ENCODE measurements at places on chromosomes 1 and 21.

- no peak for DNase-seq
These were observed 82.0 kb downstream of the NPHP4 start for GRCh38 chr1:5910276-5910620.

DNA sequence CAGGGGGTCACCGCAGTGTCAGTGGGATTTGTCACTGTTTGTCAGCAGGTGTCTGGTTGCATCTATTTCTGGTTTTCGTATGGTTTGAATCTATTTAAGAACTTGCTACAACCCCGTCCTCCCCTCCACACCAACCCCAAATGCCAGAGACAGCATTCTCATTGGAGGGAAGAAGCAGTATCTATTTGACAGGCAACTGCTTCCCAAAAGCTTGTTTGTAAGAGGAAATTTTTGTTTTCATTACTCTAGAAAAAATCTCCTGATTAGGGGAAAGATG lies 54.4 kb downstream of the NR5A2 start:
- no peak for DNase-seq

DNA sequence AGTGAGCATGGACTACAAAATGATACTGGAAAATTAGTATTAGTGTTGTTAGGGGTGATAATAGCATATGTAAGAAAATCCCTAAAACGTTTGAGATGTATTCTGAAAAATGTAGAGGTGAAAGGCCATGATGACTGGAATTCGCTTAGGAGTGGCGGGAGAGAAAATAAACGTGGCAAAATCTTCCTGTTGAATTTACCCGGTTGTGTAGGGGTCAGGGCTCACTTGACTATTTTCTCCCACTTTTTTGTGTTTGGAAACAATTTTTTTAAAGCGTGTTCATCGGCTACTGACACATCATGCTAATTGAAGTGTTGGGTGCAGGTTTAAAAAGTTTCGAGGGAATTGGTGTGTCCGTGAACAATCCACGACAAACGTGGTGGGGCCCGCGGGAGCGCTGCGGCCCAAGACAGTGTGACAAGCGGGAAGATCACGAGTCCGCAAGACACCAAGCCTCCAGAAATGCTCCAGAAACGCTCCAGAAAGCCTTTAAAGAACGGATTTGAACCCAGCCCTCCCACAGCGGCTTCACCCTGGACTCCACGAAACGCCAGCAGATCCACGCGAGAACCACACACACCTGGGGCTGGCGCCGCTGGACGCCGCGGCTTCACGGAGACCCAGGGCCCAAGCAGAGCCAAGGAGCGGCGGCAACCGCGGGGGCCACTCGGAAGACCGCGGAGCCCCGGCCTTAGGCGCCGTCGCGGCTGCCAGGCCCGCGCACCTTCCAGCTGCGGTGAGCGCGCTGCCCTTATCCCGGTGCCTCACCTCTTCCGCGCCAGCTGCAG lies 573 bp downstream of the PSMG1 start:
- peak; percentile 3 for DNase-seq

GRCh38 chr1:196091397-196092135 lies 516.7 kb downstream of the KCNT2 start:
- DNase-seq = no peak

DNA sequence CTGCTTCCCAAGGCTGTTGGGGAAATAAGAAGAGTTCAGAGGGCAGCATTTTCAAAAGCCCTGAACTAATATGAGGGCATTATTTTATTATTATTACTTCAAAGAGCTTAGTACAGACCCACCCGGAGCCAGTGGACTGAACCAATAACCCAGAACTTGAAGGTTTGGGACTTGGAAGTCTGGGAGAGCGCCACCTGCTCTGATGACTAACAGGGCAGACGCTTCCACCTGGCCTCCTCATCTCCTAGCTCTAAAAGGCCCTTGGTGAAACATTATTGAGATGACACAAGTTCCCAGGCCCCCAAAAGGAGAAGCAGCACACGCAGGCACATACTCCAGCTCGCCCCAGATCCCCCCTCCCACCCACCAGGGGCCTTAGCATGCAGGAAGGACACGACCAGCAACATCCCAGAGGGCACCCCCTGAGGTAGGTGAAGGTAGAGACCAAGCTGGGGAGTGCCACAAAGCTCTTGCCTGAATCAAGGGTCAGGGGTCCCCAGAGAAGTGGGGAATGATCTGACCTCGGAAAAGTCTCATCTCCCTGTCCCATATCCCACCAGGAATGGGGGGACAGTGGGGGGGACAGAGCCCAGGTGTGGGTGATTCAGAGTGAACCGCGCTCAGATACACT lies 1.3 kb downstream of the DLGAP3 start:
- no peak for DNase-seq

- no peak for DNase-seq
These were observed 5.1 kb upstream of the ENAH start for GRCh38 chr1:225658041-225658440.

DNA sequence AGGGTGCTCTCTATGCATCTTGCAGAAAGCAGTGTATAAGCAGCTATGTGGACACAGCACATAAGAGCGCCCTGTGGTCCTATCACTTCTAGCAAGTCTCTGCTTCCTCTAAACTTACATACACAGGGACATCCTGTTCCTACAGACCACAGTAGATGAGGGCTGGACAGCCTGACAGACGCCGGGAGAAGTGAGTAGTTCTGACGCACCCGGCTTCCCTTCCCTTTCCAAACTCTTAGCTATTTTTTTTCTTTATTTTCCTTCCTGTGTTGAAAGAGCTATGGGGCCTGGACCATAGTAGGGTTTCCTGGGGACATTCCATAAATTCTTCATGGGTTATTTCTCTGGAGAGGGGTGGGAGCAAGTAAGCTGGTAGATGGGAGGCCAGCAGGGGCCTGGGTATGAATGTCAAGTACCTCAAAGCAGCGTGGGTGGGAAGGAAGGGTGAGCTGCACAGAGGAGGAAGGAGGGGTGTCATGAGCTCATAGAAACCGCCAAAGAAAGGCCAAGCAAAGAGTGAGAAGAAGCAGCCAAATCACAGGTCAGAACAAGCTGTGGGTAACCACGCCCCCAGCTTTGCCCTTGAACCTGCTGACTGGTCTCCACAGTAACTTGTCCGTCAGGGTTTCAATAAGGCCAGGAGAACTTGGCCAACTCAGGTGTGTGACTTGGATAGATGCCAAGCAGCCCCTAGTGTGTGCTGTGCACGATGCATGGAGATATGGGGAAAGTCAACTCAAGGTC lies 36.6 kb downstream of the PLXNA2 start:
- DNase-seq = no peak

GRCh38 chr1:28602536-28603439 lies 10.7 kb downstream of the RAB42 start:
- peak; percentile 13 for DNase-seq

DNA sequence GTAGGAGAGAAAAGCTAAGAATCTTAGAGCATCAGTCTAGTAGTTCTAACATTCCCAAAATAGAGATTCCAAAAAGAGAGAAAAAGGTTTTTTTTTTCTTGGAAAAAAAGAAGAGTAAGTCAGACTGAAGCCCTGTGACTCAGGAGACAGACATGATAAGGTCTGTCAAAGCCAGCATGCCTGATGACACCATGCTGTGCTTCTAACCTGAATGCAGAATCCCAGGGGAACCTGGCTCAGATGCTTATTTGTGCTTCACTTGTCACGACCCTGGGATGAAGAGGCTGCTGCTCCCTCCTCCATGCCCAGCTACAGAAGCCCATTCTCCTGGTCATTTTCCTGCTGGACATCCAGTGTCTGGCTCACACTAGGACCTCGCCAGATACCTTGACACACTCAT lies 44.3 kb downstream of the ERICH3 start:
- no peak for DNase-seq

DNA sequence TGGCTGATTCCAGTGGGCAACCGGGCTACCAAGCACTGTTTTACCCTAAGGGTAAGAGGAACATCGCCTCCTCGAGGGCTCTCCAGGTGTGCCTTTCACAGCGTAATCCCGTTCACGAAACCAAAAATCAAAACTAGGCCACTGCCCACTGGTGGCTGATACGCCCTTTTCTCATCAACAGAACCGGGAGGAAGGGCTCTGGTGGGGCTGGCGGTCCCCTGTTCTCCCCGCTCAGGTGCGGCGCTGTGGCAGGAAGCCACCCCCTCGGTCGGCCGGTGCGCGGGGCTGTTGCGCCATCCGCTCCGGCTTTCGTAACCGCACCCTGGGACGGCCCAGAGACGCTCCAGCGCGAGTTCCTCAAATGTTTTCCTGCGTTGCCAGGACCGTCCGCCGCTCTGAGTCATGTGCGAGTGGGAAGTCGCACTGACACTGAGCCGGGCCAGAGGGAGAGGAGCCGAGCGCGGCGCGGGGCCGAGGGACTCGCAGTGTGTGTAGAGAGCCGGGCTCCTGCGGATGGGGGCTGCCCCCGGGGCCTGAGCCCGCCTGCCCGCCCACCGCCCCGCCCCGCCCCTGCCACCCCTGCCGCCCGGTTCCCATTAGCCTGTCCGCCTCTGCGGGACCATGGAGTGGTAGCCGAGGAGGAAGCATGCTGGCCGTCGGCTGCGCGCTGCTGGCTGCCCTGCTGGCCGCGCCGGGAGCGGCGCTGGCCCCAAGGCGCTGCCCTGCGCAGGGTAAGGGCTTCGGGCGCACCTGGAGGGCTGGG lies at the start of gene IL6R:
Gene IL6R (plus strand): TSS at position 360 of the 763 bp plus-strand sequence. CDS start 287 bp downstream, at position 647.
- peak; percentile 68 for DNase-seq

GRCh38 chr1:226988334-226988666 lies 48.2 kb downstream of the COQ8A start:
- no peak for DNase-seq

- DNase-seq = no peak
These were observed 35.5 kb upstream of the ASPM start for GRCh38 chr1:197181982-197182381.

DNA sequence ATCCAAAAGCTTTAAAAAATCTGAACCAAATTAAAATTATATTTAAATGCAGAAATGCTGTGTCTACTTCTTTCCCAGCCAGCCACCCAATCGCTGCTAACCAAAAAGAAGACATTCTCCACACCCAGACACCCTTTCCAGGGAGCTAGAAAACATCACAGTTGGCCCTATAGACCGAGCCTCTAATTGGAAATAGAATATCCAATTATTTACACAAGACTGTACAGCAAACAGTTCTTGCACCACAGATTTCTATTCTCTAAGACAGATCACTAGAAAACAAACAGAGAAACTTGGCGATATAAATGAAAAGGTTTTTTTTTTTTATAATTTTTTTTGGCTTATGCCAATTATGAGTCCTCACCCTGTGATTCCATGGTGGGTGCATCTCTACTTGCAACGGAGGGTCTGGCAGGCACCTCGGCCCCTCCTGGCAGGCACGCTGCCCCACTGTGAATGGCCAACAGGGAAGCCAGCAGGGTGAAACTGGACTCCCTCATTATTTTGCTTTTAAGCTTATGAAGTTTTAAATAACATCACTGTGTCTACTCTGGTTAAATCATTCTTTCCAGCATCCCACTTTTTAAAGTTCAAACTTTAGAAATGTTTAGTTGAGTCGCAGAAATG lies 29.2 kb downstream of the BCAR3 start:
- no peak for DNase-seq

- DNase-seq = no peak
These were observed 80.3 kb downstream of the RUNX3 start for GRCh38 chr1:24849672-24850295.

DNA sequence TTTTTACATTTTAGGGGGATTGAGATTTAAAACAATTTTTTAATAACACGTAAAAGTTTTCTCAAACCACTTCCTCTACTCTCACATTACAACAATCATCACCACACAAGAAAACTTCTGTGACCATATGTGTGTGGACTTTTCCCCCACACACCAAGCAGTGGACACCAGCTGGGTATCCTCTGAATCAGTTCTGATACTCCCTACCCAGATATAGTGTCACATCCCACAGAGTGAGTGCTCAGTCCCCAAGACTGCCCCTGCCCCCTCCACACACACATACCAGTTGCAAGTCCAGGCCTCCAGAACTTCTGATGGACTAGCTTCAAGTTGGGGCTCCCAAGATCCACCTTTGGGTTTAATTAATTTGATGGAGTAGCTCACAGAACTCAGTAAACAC lies 53.3 kb upstream of the QSOX1 start:
- DNase-seq = no peak

GRCh38 chr1:47537966-47538365 lies 100.1 kb downstream of the FOXD2 start:
- no peak for DNase-seq

DNA sequence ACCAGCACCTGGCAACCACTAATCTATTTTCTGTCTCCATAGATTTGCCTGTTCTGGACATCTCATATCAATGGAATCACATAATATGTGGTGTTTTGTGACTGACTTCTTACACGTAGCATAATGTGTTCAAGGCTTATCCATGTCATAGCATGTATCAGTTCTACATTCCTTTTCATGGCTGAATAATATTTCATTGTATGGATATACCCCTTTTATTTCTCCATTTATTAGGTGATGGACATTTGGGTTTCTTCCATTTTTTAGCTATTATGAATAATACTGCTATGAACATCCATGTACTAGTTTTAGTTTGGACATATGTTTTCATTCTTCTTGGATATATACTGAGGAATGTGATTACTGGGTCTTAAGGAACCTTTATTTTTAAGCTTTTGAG lies 78.0 kb upstream of the OLIG2 start:
- DNase-seq = no peak

DNA sequence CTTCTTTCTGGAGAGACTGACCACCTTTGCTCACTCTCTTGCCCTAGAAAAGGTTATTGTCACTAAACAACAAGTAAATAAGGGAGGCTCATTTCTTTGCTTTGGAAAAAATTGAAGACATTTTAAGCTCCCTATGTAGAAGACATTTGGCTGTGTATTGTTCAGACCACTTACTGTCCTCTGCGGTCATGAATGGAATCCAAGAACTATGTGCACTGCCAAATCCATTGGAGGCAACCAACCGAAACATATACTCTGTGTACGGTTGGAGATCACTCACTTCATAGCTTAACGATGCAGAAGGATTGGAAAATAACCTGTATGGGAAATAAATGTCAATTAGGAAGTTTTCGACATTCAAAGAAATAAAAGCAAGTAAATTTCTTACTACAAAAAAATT lies 332.8 kb downstream of the KCTD3 start:
- DNase-seq = no peak

DNA sequence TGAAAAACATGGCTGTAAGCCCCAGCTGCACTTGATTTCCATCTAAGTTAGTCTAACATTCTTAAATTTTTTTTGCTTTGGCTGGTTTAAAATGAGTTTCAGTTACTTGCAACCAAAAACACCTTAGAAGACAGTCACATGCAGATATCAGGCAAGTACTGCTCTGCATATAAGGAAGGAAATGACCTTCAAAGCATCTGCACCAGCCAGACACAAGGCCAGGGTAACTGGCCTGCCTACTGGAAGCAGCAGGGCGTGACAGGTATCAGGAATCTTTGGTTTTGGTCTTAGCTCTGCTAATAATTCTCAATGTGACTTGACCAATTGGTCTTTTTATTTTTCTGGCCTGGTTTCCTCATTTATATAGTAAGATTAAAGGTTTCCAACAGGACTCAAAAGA lies 33.5 kb downstream of the SCYL3 start:
- no peak for DNase-seq

Data from stimulated activated CD4-positive, alpha-beta T cell treated with anti-CD3 and anti-CD28 coated beads, Interleukin-2, amount 100 ng/mL, for 4 hours (primary cell).